ENCODE measurements at places on chromosomes 6 and 20. TPM values are rescaled to one million over a fixed set of nuclear protein-coding genes. Genes with fewer than 3 reads are reported as not detected.

DNA sequence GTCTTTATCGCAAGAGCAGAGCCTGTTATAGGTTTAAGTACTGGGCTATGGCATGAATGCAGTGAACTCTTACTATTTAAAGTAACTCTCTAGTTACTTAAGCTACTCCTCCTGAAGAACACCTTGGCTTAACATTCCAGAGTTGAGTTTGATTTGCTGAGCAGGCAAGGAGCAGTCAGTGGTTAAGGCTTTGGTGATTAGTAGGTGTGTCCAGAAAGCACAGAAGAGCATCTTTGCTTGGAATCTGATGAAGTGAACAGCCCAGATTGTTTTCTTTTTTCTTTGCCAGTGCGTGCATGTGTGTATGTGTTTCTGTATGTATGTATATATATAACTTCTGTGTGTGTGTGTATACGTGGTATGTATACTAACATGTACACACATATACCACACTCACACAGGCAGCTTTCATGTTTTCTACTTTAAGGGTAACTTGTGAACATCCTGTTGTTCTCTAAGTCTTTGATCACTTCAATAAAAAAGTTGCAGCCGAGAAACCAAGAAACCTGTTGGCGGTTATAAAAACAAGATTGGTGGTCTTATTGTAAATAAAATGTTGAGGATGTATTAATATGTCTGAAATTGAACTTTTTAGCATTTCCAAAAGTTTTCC is 56.2 kb upstream of the TULP4 start:
- H3K4me1 ChIP-seq: peaks cover 18% of the 10 kb centered on the region
- peaks cover 9% of the 10 kb centered on the region for H3K36me3 ChIP-seq
- H3K4me3 ChIP-seq: no peak overlapping the region
- no peaks in the 10 kb centered on the region for H3K27me3 ChIP-seq
- H3K27ac ChIP-seq: no peak overlapping the region
- no peak for DNase-seq

DNA sequence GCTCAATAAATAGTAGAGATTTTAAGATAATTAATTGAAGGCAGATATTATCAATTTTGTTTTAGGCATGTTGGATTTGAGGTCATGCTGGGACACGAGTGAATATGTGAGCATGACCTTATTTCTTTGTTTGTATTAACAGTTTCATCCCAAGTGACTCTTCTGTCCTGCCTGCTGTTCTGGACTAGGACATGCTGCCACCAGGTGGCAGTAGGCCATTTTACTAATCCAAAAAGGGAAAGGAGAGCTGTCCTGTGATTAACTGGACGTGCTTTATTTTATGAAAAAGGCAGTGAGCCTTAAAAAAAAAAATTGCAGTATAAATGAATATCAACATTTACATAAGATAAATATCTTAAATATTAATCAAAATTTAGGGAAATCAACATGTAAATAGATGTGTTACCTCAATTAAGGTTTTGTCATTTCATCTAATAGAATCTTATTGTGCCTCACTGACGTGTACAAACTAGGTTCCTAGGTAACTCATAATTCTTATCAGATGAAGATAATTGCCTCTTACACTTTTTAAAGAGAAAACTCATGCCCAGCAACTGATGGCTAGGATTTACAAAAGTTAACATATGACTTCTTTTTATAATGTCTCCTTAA is 49.8 kb downstream of the FRK start:
- H3K27me3 ChIP-seq: peaks cover 18% of the 10 kb centered on the region
- no peak overlapping the region for H3K27ac ChIP-seq
- DNase-seq: peak; percentile 57
- H3K4me3 ChIP-seq: no peak overlapping the region
- no peaks in the 10 kb centered on the region for H3K36me3 ChIP-seq

DNA sequence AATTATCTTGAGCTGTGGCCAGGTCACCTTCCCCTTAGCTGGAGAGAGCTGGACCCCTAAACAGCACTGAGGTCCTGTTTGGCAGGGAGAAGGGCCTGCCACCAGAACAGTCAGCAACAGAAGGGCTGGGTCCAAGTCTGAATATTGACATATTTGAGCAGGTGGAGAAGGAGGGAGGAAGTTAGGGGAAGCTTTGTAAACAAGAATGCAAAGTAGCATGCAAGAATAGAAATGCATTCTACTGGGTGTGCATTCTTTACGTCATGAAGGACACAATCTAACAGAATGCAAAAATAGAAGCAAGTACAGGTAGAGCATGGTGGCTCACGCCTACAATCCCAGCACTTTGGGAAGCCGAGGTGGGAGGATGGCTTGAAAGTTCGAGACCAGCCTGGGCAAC is 100.5 kb downstream of the QRSL1 start:
- no peaks in the 10 kb centered on the region for H3K36me3 ChIP-seq
- no peaks in the 10 kb centered on the region for H3K4me1 ChIP-seq
- no peak overlapping the region for H3K27ac ChIP-seq

DNA sequence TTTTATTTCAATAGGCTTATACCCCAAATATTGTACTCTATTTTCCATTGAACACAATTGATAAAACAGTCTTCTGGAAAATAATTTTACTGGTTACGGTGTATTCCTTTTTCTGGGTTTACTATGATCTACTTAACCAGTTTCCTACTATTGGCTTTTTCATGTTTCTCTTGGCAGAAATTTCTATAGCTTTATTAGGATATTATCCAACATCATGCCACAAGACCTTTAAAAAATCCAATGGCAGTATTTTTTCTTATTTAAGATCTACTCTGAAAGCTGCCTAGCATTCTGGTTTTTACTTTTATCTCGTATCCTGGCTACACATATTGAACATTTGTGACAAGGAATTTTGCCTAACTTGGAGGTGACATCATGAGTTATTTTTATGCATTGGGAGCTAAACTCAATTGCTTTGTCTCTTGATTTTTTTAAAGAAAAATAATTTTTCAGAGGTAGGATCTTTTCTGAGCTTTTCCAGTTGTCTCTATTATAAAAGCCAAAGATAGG is 45.5 kb downstream of the SLC9A8 start:
- H3K27me3 ChIP-seq: no peaks in the 10 kb centered on the region
- no peak overlapping the region for H3K4me3 ChIP-seq
- no peak overlapping the region for H3K27ac ChIP-seq
- DNase-seq: no peak

- H3K4me3 ChIP-seq: no peak overlapping the region
- no peaks in the 10 kb centered on the region for H3K27me3 ChIP-seq
- H3K27ac ChIP-seq: no peak overlapping the region
- H3K4me1 ChIP-seq: no peaks in the 10 kb centered on the region
- DNase-seq: no peak
- H3K36me3 ChIP-seq: no peaks in the 10 kb centered on the region
Observed at GRCh38 chr6:146281651-146282362, 252.9 kb downstream of the GRM1 start.

HLA-DQA1 gene
- total RNA-seq: 41.1 TPM

DNA sequence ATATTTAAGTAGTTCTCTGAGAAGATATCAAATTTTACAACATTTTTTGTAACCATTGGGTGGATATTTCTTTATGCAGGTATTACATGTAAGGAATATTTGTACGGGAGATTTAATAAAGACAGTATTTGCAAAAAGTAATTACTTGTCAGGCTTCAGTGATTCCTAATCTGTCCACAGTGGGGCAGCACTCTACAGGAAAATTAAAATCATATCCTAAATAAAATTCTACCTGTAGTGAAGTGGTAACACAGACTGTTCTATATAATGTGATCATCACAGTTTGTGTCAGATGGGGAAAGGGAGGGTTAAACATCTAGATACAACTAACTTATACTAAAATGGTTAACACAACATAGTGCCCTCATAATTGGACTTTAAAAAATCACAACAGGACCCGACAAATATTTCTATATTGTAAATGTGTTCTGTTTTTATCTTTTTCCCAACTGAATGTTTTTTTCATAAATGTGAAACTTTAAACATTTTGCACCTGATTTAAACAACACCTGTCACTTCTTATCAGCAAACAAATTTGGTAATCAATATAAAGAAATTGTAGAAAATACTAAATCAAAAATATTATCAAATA is 145.6 kb upstream of the MANEA start:
- H3K36me3 ChIP-seq: no peaks in the 10 kb centered on the region
- H3K4me3 ChIP-seq: no peak overlapping the region
- peak; percentile 26 for DNase-seq
- no peaks in the 10 kb centered on the region for H3K4me1 ChIP-seq
- no peaks in the 10 kb centered on the region for H3K27me3 ChIP-seq

CST1 gene
- total RNA-seq: not detected

- peak; percentile 88 for DNase-seq
- peaks cover 3% of the 10 kb centered on the region for H3K27me3 ChIP-seq
- H3K4me3 ChIP-seq: no peak within 1 kb of the TSS
- no peak within 1 kb of the TSS for H3K27ac ChIP-seq
Observed at GRCh38 chr6:135497412-135498184, at the start of gene AHI1. AHI1 (minus strand) TSS chr6:135497740; CDS start chr6:135492237, 5,503 bp downstream.

TTBK1 gene
- total RNA-seq: 0.30 TPM

DNA sequence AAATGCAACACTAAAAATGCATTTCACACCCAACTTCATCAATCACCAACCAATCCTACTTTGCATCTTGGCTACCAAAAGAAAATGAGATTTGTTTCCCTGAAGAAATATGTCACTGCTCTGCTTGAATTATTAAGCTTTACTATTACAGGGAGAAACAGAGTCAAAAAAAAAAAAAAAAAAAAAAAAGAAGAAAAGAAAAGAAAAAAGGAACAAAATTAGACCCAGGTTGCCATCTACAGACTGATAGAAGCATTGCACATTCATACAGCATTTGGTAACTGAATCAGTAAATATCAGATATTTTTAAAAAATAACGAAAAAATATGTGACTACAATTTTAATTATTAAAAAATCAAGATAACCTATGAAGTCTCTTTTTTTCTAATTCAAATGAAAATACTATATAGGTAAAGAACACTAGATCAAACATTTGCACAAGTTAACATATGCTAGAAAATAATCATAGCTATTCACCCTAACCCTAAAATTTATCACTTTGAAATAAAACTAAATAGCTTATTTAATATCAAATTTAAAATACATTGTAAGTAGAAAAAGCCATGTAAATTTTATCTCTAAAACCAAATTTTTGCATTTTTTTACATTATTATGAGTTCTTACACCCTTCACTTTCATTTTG is 83.3 kb downstream of the DCDC2 start:
- H3K27me3 ChIP-seq: peaks cover 8% of the 10 kb centered on the region
- no peak overlapping the region for H3K4me3 ChIP-seq
- no peak for DNase-seq
- H3K27ac ChIP-seq: no peak overlapping the region
- H3K36me3 ChIP-seq: no peaks in the 10 kb centered on the region
- H3K4me1 ChIP-seq: no peaks in the 10 kb centered on the region

DNA sequence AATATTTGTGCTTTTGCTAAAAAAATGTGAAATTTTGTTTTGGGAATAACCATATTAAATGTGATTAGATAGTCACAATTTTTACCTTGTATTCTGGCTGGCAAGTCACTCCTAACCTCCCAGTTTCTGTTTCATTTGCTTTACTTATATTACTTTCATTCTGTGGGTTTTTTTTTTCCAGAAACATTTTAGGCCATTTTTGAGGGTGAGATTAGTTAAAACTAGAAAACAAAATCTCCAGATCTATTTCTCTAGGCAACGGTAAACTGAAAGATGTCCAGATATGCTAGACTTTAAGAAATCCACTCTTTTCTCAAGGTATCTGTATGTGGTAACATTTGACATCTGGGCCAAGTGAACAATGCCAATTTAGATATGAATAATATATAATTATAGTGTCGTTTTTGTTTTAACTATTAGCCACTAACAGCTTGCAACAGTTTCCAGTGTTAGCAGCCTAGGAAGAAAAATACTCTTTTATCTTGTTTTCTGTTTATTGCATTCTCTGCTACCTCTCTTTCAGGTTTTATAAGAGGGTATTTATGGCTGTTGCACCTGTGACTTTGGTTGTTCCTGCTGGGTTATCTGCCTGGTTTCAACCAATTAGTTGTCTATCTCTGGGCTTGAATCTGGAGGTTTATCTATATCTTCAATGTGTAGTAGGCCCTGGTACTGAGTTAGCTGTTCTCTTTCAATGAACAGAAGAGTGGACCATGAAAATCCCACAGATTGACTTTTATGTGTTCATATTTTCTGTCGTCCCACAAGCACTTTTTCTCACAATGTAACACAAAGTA is 260.9 kb downstream of the NKAIN2 start:
- no peaks in the 10 kb centered on the region for H3K36me3 ChIP-seq
- DNase-seq: no peak
- no peak overlapping the region for H3K4me3 ChIP-seq
- H3K4me1 ChIP-seq: no peaks in the 10 kb centered on the region

ADGRF4 gene
- total RNA-seq: not detected

GRCh38 chr6:88631830-88632229 is 331.6 kb downstream of the RNGTT start:
- H3K27ac ChIP-seq: no peak overlapping the region
- H3K27me3 ChIP-seq: no peaks in the 10 kb centered on the region
- no peaks in the 10 kb centered on the region for H3K4me1 ChIP-seq
- H3K4me3 ChIP-seq: no peak overlapping the region

DNA sequence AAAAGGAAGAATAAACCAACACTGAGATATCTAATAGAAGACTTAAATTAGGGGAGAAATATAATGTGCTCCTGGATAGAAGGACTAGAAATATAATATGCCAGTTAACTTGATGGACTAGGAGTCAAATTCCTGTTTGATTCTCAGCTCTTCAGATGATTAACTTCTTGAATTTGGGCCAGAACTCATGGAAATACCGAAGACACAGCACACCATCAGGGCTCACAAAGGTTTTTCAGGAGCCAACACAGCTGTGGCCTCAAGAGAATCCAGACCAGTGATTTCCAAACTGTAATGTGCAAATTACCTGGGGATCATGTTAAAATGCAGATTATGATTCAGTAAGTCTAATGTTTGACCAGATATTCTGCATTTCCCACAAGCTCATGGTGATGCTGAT is 33.8 kb upstream of the LRRC1 start:
- no peaks in the 10 kb centered on the region for H3K4me1 ChIP-seq
- H3K4me3 ChIP-seq: no peak overlapping the region
- H3K27me3 ChIP-seq: peaks cover 15% of the 10 kb centered on the region
- H3K27ac ChIP-seq: no peak overlapping the region
- DNase-seq: no peak

DNA sequence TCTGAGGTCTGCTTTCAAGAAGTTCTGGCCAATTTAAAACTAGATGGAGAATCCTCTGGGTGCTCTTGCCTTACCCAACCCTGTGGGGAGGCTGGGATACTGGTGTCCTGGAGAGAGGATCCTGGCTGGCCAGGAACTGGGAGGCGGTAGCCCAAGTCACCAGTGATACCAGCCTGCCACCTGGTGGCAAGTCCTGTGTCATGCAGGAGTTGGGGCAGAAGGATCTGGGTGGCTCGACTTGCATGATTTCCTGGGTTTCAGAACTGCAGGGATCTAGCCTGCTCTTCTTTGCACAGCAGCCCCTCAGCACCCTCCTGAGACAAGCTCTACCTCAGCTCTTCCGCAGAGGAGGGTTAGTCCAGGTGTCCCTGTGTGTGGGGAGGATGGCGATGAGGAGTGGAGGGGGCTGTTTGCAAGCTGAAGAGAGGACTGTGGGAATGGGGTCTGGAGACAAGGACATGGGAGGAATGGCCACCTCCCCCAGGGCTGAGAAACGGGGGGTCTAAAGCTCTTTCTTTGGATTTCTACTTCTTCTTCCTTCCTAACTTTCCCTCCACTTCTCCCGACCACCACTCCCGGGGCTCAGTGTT is 4.2 kb downstream of the KCNK17 start:
- peak; percentile 67 for DNase-seq
- H3K4me1 ChIP-seq: peaks cover 5% of the 10 kb centered on the region
- H3K4me3 ChIP-seq: no peak overlapping the region
- no peak overlapping the region for H3K27ac ChIP-seq

- H3K36me3 ChIP-seq: no peaks in the 10 kb centered on the region
- H3K4me3 ChIP-seq: no peak overlapping the region
- H3K4me1 ChIP-seq: peaks cover 7% of the 10 kb centered on the region
- no peak for DNase-seq
- H3K27me3 ChIP-seq: peaks cover 7% of the 10 kb centered on the region
- H3K27ac ChIP-seq: no peak overlapping the region
Observed at GRCh38 chr6:134092449-134092848, 40.0 kb upstream of the SLC2A12 start.
